Stimulated activated CD8-positive, alpha-beta memory T cell treated with anti-CD3 and anti-CD28 coated beads, Interleukin-2, amount 100 ng/mL, for 48 hours (primary cell): ENCODE measurements at places on chromosomes 3 and 15.

GRCh38 chr15:85485956-85486567 is 105.7 kb downstream of the AKAP13 start:
- no peak for DNase-seq

GRCh38 chr15:69357773-69358771 is 56.1 kb upstream of the KIF23 start:
- DNase-seq: no peak

DNA sequence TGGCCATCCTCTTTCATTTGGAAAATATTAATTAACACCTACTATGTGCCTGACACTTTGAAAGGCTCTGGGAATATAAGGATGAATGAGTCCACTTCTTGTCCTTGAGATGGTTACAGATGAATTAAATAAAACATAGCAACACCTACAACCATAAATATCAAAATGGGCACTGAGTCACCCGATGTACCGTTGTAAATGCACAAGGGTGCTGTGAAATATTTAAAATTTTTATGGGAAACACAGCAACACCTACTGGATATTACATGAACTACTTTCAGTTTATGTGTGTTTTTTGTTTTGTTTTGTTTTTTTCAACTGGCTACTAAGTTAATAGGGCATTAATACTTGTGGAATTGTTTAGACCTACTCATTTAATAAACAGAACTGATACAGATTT is 239.0 kb upstream of the NAALADL2 start:
- DNase-seq: no peak

GRCh38 chr15:98063871-98064270 is 103.4 kb downstream of the ARRDC4 start:
- DNase-seq: no peak

GRCh38 chr3:69181592-69182211 is 59.3 kb upstream of the LMOD3 start:
- no peak for DNase-seq

DNA sequence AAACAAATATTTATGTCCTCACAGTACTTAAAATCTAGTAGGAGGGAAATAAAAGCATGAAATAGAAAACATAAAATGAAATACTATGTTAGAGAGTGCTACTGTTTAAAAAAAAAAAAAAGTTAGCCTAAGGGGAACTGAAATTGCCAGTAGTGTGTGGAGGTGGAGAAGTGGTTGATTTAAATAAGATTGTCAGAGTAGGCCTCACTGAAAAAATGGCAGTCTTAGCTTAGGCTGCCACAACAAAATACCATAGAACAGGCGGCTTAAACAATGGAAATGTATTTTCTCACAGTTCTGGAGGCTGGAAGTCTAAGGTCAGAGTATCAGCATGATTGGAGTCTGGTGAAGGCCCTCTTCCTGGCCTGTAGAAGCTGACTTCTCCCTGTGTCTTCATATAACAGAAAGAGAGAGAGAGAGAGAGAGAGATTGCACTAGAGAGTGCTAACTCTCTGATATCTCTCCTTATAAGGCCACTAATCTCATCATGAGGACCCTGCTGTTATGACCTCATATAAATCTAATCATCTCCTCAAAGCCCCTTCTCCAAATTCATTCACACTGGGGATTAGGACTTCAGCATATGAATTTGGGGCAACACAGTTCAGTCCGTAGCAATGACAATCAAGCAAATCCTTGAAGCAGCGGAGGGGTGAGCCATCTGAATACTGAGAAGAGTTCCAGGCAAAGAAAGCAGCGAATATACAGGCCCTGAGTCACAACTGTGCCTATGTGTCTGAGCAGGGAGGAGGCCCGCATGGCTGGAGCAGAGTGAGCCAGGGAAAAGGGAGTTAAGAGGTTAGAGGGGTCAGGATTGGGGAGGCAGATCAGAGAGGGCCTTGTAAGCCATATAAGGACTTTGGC is 23.6 kb upstream of the LRRC34 start:
- DNase-seq: no peak

GRCh38 chr3:80767604-80768003 is 993.8 kb downstream of the GBE1 start:
- no peak for DNase-seq

DNA sequence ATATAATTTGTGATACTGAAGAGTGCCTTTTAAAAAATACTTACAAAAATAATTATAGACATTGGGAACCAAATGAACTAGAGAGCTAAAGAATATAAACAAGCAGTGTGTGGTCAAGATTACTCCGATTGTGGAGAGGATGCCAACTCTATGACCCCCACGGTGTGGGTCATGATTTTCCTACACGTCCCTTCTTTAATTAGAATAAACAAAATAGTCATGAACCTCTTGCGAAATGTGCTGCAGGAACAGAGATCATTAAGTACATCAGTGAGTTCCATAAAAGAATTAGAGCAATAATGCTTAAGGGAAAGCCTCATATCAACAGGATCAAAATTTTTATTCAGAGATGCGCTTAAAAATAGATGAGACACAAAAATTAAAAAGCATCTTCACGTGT is 476.6 kb upstream of the ROBO1 start:
- DNase-seq: no peak

GRCh38 chr3:112568642-112569041 is 6.8 kb downstream of the SLC35A5 start:
- no peak for DNase-seq

- DNase-seq: no peak
Measured at GRCh38 chr15:27410996-27411605, 440.1 kb downstream of the GABRG3 start.

DNA sequence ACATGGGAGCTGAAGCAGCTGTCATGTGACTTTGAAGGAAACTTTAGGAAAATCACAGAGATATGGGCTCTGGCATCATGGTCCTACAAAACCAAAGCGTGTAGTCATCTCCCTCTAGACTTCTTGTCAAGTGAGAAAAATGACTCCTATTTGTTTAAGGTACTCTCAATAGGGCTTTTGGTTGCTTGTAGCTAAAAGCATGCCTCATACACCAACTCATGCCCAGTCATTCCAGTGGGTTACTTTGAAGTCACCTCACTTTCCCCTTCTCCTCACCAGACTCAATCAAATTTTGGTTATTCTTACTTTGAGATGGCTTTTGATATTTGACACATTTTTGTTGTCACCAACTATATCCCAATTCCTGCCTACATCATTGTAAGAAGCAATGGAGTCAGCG is 81.6 kb downstream of the BOC start:
- DNase-seq: no peak

DNA sequence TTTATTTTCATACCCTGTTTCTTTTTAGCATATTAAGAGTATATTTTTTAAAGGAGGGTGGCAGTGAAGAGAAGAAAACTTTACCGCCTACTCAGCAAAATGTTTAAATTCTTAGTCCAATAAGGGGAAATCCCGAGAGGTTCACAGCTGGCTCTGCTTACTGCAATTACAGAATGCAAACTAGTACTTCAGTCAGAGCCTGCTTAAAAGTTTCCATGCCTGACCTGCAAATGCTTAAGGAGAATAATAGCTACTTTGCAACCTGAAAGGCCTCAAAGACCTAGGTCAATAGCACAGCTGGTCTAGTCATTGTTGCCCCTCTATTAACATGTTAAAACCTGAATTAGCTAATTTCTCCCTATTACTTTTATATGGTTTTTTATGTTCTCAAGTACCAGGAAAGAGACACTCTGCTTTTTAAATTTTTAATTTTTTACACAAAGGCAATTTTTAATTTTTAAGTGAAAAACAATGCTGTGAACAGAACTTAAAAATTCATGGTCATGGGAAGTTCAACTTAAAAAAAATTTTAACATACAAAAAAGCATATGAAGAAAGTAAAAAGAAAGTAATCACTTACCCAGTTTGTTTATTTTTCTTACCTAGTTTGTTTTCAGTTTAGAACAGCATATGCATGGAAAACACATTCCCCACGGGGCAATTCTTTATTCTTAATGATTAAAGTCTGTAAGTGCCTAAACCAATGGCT is 79.2 kb downstream of the P3H2 start:
- no peak for DNase-seq

GRCh38 chr15:98085003-98085639 is 124.6 kb downstream of the ARRDC4 start:
- DNase-seq: no peak

DNA sequence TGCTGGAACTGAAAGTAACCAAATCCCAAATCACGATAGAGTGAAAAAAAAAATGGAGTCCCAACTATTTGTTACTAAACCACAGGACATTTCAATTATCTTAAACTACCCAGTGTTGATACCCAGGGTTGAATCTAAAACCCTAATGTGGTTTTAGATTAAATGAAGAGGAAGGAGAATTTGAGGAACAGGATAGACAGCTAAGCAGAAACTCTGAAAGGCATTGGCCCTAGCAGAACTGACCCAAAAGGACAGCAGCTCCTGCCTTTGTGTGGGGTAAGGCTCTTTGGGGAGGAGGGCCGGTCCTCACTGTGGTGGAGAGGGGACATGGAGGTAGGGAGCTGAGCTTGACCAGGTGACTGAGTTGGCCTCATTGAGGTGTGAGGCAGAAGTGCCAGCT is 30.7 kb upstream of the SNRK start:
- no peak for DNase-seq

DNA sequence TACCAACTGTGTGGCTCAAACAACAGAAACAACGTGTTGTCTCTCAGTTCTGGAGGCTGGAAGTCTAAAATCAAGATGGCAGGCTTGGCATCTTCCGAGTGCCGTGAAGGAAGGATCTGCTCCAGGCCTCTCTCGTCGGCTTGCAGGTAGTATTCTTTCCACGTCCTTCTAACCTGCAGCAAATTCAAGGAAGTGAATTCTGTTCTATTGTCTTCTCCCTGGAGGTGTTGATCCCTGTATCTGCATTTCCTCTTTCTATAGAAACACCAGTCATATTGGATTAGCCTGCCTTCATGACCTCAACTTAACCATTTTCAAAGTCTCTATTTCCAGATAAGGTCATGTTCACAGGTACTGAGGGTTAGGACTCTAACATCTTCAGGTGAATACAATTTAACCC is 512.1 kb downstream of the GABRG3 start:
- no peak for DNase-seq

GRCh38 chr3:177827511-177828207 is 630.4 kb upstream of the TBL1XR1 start:
- DNase-seq: no peak

- no peak for DNase-seq
Measured at GRCh38 chr3:194212845-194213331, 76.9 kb downstream of the HES1 start.

DNA sequence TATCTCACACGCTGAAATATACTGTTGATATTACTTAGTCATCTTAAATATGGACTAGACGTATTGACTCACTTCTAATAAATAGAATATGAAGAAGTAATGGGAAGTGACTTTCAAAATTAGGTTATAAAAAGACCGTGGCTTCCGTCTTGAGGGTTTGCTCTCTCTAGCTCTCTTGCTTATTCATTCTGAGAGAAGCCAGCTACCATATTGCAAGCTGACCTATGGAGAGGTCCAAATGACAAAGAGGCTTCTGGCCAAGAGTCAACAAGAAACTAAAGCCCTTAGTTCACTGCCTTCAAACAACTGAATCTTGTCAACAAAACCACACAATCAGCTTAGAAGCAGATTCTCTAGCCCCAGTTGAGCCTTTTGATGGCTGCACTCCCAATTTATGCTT is 46.1 kb downstream of the SLC9C1 start:
- no peak for DNase-seq

GRCh38 chr15:92643849-92644815 is 11.4 kb downstream of the FAM174B start:
- DNase-seq: no peak
